ENCODE measurements at places on chromosomes 12 and 14.

- DNase-seq, result no peak
Observed at GRCh38 chr12:99130808-99131553, 485.9 kb downstream of the APAF1 start.

GRCh38 chr14:72781561-72782508 is 112.1 kb downstream of the DPF3 start:
- no peak for DNase-seq

DNA sequence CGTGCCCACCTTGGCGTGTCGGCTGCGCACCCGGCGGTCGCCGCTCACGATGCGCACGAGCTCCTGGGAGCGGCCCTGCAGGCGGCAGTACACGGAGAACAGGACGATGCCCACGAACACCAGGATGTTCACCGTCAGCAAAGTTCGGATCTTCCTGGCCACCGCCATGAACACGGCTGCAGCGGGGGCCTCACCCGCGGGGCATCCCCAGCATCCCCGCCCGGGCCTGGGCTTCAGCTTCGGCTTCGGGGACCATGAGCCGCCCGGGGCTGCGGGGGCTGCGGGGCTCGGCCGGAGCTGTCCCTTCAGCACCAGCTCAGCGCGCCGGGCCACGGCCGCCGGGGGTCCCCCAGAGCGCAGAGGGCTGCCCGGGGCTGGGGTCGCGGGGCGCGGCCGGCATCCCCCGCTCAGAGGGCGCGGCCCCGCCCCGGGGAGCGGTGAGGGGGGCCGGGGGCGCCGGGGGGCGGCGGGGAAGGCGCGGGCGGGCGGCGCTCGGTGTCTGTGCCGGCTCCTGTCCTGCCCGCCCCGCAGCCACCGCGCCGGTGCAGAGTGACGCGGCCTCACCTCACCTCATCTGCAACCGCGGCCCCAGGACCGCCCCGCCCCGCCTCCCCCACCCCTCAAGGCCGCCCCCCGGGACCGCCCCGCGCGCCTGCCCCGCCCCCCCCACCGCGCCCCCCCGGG is at the start of gene GALNT9:
Gene GALNT9, minus strand, starts transcription at position 554 of the 684 bp plus-strand sequence. Its CDS starts 386 bp downstream, at position 168.
- no peak for DNase-seq

DNA sequence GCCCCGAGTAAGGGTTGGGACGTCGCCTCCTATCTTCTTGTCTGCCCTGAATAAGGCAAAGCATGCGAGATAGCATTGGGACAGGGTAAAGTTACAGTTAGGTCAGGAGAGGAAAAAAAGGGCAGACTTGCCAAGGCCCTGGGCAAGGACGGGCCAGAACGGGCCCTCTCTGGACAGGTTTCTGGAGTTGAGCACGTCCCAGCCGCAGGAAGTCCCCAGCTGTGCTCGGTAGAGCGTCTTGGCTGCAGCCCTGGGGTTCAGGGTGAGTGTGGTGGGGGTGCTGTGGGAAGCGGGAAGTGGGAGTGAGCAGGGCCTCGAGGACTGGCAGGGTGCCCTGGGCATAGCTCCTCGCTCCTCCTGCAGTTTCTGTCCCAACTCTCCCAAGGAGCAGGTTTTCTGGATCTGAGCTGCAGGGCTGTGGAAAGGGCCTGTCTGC is 5.4 kb downstream of the RPS6KL1 start:
- DNase-seq, result no peak

DNA sequence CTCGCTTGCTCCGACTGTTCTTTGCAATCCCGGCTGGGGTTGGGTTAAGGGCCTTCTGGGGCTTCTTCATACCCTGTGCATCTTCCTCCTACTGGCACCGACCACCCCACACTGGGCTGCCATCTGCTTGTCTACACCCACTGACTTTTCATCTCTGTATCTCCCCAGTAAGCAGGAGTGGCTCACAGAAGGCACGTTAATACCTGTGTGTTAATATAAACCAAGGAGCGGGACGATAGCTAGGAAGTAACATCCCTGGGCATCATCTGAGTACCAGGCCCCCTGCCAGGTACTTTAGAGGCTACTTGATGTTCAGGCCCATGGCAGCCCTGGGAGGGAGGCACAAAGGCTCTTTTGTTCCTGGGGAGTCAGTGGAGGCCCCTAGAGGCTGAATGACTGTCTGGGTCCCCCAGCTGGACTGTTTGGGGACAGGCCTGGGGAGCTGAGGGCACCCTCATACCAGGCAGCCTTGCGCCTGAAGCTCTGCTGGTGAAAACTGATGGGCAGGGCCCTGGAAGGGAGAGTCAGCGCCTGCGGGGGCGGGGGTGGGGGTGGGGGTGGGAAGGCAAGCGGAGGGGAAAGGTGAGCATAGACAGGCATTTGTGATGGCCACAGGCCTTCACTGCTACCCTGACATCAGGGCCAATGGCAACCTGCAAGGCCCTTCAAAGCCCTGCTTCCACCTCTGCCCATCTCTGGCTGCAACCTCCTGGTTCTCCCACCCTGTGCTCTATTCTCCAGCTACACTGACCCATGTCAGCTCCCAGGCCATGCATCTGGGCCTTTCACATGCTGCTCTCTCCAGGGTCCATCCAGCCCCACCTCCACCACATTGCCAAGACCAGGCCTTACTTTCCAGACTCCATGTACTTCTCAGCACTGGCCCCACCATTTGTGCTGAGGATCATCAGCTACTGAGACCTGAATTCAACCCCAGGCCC is 34.2 kb upstream of the DEGS2 start:
- no peak for DNase-seq

- DNase-seq, result no peak
Observed at GRCh38 chr12:97151481-97151880, 244.4 kb downstream of the NEDD1 start.

GRCh38 chr12:44777044-44777443 is 99.1 kb downstream of the NELL2 start:
- no peak for DNase-seq

DNA sequence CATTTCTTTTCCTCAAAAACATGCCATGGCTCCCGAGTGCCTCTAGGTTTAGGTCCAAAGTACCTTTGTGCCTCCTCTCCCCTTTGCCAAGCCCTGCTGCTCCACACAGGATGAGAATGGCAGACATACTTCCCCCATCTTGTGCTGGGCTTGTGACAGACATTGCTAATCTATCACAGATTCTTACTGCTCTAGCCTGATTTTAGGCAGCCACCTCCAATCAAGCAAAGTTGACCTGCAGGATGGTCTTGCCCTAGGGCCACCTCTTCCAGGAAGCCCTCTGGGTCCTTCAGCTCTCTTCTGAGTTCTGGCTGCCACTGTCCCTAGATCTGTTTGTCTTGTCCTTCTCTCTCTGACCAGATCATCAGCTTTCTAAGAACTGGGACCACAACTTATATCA is 20.5 kb downstream of the FOXN4 start:
- no peak for DNase-seq

- no peak for DNase-seq
Observed at GRCh38 chr14:68139431-68140075, 320.0 kb downstream of the RAD51B start.

GRCh38 chr12:26704214-26704613 is 128.8 kb downstream of the ITPR2 start:
- no peak for DNase-seq

DNA sequence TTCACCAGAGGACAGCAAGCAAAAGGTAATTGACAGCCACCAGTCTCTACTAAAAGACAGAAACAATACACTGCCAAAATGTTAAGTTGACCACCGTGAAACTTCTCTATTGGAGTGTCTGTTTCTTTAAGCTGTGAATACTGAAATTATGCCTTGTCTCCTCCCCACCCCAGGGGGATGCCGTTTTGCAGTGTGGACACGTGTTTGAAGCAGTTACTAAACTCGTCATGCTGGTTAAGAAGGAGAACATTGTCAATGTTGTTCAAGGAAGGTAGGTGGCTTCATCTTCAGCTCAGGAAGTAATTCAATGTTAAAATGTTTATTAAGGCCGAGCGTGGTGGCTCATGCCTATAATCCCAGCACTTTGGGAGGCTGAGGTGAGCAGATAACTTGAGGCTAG is 32.8 kb downstream of the KCTD10 start:
- DNase-seq, result no peak

DNA sequence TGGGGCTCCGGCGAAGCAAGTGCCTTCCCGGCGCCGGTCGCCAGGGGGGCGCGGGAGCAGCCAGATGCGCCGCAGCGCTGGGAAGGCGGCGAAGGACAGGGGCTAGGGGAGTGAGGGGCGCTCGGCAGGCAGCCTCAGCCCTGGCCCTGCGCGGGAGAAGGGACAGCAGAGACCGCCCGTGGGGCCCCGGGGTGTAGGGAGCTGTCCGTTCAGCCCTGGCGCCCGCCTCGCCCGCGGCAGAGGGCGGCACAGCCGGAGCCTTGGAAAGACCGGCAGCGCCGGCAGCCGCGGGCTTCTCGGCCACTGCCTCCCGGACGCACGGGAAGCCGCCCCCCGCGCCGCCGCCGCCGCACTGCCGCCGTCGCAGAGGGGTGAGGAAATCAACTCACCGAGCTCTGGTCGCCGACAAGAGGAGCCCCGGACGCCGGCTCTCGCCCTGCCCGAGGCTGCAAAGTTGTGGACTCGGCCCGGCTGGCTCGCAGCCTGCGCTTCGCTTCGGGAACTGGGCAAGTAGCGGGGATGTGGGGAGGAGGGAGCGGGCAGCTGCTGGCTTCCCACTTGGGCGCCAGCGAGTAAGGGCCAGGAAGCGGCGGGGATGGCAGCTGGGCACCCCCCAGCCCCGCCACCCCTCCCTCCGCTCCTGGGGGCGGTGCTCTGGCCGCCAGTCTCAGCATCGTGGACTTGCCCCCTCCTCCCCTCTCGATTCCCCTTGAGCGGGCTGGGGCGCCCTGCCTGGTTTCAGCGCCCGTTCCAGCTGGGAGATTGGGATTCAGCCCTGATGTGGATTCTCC is at the start of gene ZDHHC22:
Gene ZDHHC22, minus strand, starts transcription at position 578 of the 791 bp plus-strand sequence. CDS start 2,053 bp downstream, outside the sequence.
- DNase-seq, result no peak

GRCh38 chr12:113756609-113757008 is 209.5 kb downstream of the RBM19 start:
- no peak for DNase-seq

DNA sequence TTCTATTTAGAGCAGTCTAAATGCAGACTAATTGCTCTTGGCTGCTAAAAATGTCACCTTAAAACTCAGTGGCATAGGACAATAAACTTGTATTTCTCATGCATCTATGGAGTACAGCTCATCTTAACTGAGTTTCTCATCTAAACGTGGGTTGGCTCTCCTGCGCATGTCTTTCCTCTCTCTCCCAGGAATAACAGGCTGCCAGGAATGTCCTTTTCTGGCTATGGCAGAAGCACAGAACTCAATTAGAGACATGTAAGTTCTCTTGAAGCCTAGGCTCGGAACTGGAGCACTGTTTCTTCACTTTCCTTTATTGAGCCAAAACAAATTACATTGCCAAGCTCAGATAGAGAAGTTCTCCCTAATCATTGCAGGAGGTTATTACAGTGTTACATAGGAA is 722.3 kb upstream of the FLRT2 start:
- DNase-seq, result no peak

DNA sequence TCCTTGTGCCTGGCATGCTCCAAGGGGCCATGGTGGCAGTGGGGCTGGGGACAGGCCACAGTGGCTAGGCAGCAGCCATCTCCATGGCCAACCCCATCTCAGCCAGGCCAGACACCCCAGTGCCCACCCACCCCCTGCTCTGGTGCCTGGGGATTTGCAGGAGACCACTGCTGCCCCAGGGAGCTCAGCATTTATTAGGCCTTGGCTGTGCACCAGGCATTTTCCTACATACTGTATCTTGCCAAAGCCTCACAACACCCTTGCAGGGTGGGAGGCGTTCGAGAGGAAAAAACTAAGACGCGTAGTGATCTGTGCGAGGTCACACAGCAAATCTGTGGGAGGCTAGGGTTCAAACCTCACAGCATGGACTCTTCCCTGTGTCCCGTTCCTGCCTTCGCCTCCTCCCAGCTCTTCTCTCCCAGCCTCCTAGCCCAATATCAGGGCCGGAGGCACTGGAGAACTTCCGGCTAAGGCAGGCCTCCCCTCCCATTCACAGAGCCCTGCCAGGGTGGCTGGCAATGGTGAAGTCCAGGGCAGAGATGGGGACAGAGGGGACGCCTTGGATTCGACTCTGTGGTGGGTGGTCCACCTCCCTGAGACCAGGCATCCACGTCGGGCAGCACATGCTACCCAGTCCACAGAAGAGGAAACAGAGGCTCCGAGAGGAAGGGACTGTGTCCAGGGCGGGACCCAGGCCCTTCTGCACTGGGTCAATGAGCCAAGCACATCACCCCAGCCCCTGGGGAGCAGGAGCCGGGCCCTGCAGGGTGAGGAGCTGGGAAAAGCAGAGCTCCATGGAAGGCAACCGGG is 57.4 kb downstream of the FAM222A start:
- no peak for DNase-seq

GRCh38 chr12:116726694-116727093 is 11.2 kb downstream of the SPRING1 start:
- DNase-seq, result no peak

DNA sequence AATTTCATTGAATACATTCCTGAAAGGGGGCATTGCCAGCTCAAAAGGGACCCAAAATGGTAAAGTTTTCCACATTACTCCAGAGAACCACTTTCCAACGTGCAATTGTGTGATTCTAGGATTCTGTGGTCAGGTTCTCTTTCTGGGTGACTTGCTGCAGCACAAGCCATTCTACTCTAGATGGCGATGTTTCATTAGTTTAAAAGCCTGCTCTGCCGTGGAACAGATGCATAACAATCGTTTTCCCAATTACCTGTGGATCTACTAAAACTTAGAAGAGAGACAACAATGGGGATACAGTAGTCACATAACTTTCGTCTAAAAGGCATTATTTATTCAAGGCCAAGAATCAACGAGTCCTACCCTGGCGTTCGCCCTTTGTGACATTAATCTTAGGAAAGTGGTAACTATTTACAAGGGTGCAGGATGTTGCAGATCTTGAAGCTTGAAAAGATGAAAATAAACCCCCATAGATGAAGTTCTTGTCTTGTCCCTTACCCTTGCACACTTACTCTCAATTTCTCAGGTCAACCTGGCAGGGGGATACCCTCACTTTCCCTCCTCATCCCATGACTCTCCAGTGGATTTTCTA is 400.9 kb downstream of the SNAPC1 start:
- DNase-seq, result no peak

GRCh38 chr12:132998741-132999140 is 12.6 kb downstream of the ZNF26 start:
- no peak for DNase-seq

GRCh38 chr12:124560146-124560890 is 7.1 kb downstream of the NCOR2 start:
- DNase-seq, result no peak

DNA sequence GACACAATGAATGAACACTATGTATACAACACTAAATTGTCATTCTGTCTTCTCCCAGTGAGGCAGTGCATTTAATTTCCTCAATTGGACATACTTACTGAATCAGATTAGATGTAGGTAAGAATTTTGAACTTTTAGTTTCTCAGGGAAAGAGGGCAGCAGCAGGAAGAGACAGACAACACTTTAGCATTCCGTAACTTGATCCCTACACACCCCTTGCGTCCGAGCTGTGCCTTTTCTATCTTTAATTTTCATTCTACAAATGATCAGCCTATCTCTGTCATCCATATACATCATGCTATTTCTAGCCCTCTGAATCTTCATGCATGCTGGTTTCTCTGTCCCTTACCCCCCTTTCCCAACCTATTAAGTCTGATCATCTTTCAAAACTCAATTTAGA is 358.0 kb upstream of the RPL10L start:
- no peak for DNase-seq
